ENCODE measurements at places on chromosomes 2 and 18.

GRCh38 chr2:44168681-44169154, at the start of gene PPM1B:
PPM1B (plus strand) TSS chr2:44168875; CDS start chr2:44201200, 32,325 bp downstream.
- no peak for DNase-seq

DNA sequence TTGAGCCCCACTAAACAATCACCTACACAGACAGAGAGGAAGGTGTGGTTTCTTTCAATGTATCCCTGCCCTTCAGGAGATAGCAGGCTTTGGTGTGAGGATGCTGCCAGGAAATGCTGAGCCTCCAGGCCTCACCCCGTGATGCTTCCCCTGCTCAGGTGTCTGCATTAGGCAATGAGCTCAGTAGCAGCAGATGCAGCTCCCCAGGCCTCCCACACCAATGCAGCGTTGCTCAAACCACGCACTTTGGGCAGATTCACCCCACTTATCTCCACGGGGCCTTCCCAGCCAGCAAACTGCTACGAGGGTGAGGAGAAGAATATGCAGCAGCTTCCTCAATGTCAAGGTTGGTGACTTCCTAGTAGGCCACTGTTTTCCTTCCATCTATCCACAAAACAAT, 229.3 kb upstream of the PXDN start:
- DNase-seq: no peak

DNA sequence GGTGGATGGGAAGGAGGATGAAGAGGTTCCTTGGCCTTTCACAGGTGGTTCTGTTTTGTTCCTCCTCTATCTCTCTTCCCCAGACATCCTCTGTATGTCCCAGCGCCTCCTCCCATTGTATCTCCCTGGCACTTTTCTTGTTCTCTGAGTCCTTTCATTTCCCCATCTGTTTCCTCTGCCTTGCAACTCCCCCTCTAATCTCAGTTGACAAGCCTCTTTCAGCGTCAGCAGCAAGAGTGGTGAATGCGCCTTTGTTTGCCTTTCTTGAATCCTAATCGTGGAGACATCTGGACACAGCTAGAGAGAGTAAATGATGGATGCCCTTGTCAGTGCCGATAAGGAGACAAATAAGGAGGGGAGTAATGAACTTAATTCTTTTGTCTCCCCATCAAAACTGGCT, 167.0 kb downstream of the NDUFA10 start:
- DNase-seq: no peak

DNA sequence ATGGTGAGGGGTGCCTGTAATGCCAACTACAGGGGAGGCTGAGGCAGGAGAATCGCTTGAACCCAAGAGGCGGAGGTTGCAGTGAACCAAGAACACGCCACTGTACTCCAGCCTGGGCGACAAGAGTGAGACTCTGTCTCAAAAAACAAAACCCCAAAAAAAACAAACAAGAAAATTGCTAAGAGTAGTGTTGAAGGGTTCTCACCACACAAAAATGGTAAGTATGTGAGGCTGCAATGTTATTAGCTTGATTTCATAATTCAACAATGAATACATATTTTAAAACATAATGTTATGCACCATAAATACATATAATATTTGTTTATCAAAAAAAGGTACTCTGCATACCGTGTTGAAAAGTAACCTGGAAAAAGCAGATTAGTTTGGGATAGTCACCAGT, 45.8 kb downstream of the PSMG2 start:
- DNase-seq: no peak

DNA sequence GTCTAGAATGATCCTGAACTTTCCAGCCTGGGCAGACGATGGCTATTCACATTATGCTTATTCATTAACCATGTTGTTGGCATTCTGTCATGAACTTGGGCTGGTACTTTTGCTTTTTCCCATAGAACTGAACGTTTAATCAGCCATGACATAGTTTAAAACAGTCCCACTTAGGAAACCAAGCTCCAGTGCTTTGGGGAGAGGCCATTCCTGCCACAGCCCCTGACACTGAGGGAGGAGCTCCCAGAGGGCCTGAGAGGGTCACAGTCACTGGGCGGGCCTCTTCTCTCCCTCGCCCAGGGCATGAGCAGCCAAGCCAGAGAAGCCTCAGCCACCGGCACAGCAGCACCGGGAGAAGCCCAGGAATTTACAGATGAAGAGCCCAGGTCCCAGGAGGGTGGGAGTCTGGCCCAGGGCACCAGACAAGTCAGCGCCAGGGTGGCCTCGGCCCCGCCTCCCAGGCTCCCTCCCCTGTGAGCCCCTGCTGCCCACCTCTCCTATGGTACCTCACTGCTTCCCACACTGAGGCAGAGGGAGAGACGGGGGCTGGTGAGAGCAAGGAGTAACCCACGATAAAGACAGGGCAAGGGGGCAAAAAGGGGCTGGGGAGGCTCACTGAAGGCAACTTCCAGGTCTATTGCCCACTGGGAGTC, 33.6 kb downstream of the MAL start:
- peak; percentile 45 for DNase-seq

DNA sequence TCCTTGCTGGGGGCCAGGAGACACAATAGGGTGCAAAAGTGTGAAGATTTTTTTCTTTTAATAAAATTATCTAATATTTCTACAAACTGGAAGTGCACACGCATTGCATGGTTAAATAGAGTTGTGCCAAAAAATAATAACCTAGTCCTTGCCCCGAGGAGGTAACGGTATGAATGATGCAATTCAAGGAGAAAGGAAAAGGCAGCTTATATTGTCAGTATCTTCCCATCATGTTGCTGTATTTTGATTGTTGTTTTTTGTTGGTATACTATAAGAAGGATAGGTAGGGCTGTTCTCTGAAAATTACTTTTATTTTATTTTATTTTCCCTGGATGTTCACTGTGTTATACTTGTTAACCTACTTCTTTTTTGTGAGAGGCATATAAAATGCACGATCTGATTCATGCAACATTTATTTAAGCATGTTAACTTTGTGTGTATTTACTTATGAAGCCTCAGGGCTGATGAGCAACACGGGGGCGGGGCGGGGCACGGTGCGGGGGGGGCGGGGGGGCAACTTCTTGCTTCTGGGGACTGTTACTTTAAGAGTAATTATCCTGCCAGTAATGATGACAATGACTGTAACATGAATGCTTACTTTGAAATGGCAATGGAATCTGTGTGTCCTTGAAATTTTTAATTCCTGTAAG, 118.6 kb downstream of the AQP4 start:
- DNase-seq: no peak

GRCh38 chr2:118443596-118443995, 355.3 kb downstream of the INSIG2 start:
- no peak for DNase-seq

GRCh38 chr2:73451263-73451972, 65.8 kb downstream of the ALMS1 start:
- DNase-seq: no peak

GRCh38 chr18:36406805-36407204, 109.3 kb downstream of the FHOD3 start:
- DNase-seq: no peak

DNA sequence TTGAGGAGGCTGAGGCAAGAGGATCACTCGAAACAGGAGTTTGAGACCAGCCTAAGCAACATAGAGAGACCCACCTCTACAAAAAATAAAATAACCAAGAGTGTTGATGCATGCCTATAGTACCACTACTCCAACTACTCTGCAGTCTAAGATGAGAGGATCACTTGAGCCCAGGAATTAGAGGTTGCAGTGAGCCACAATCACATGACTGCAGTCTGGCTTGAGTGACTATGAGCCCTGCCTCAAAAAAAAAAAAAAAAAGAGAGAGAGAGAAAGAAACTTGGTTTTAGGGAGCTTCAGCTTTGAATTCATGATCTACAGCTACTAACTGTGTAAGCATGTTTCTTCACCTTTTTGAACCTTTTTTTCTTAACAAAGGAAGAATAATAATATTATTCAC, 119.9 kb downstream of the HNMT start:
- DNase-seq: no peak

- DNase-seq: no peak
These were observed 117.0 kb downstream of the GRB14 start for GRCh38 chr2:164504253-164504652.

DNA sequence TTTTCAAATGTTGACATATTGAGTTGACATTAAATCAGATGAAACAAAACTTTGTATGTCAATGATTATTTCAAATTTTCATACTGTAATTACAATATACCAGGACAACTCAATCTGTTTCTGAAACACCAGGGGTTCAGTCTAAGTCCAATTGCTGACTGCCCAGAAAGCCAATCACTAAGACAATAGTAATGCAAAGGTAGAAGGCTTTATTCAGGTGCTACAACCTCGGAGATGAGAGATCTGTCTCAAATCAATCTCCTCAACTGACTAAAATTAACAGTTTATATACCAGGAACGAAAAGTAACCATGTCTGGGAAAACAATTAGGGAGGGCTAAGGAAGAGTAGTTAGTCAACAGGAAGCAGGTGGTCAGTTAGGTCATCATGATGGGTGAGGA, 1400.4 kb downstream of the SUCLG1 start:
- DNase-seq: no peak

DNA sequence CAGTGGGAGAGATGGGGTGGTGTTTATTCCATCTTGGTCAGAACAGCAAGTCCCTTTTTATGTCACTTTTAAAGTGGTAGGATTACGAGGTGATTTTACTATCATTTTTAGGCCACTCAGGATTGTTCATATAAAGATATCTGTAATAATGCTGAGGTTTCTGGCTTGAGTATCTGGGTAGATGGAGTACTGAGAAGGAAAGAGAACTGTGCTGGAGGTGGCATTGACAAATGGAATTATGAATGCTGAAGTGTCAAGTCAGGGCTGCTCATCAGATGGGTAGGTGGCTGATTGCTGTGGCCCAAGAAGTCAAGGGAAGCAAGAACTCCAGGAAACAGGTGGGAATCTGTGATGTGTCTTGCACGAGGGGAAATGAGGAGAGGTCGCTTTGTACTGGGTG, 85.3 kb upstream of the MGAT4A start:
- DNase-seq: no peak

DNA sequence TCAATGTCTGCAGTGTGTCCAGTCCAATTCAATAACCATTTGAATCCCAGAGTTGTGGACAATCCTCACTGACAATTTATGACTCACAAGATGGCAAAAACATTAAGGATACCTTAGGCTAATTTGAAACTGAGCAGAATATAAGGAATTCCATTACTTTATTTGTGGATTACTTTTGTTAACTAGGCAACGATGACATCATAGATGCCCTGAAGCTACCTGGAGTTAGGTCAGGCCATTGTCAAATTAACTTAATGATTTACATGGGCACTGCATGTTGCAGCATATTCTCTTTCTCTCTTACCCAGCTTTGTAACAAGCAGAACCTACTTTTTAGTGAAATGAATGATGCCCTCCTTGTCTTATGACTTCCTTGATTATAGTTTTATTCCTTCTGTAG, 100.0 kb upstream of the CDCA7 start:
- no peak for DNase-seq

- no peak for DNase-seq
These were observed 74.9 kb upstream of the PELI1 start for GRCh38 chr2:64219149-64219548.

DNA sequence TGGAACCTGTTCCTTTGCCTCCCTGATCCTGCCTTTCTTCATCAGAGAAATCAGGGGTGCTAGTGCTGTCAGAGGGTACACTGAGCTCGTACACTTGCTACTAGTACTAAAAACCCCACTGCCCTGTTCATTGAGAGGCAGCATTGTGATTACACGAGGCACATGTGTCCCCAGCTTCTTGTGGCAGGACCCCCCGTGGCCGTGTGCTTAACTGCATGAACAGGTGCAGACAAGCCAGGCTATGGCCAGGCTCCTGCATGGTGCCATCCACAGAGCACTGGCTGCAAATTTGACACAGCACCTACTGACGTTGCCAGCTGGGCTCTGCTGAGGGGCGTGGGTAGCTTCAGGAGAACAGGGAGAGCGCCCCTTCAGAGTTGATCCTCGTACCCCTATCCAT, 248.4 kb downstream of the GLI2 start:
- no peak for DNase-seq

GRCh38 chr18:27616324-27616723, 431.2 kb upstream of the CHST9 start:
- no peak for DNase-seq

DNA sequence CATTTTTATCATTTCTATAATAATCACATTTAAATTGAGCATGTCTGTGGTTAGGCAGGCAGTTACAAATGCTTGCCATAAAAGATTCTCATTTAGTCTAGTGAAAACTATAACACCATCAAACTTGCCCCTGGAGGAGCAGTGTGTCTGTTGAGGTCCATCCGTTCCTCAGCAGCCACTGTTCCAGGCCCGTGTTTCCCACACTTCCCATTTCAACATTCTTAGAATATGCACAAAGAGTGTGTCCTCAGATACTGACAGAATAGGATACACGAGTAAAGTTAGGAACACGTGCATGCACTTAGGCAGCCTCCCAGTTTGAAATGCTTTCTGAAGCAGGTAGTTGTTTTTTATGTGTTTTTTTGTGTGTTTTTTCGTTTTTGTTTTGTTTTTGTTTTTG, 39.9 kb downstream of the NCK2 start:
- DNase-seq: no peak

- no peak for DNase-seq
These were observed 118.7 kb downstream of the NUP35 start for GRCh38 chr2:183242937-183243336.

GRCh38 chr2:110812726-110813645, 80.6 kb downstream of the ACOXL start:
- no peak for DNase-seq

GRCh38 chr2:72134997-72135800, 12.5 kb downstream of the CYP26B1 start:
- no peak for DNase-seq

DNA sequence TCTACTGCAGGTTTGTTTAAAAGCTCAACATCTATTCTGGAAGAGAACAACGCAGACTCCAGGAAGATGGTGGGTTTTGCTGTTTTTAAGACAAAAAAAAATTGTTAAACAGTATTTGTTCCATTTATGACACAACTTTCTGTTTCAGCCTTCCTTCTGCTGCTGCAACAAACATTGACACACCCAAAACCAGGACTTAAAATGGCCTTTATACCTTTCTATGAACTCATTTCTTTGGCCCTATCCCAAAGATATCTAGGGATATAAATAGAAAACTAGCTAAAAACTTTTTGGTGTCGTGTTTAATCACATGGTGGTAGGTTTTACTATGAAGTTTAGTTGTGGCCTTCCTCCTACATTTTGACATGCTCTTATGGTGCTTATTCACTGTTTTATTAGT, 964 bp upstream of the GALNT3 start:
- no peak for DNase-seq

DNA sequence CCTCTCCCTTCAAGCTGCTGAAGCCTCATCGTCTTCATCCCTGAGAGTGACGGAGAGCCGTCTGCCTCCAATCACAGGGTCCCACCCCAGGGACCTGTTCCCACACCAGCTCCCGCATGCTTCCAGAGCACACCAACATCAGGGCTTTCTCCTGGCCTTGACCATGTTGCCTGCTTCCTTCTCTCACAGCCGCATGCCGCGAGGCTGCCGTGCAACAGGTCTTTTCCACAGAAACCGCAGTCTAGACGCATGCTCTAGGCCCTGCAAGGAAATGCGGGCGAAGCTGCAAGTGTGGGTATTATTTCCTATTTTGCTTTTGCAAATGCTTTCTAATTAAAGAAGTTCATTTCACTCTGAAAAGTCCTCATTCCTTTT, 277.8 kb downstream of the EIPR1 start:
- DNase-seq: no peak

Measured in activated naive CD4-positive, alpha-beta T cell treated with anti-CD3 and anti-CD28 coated beads, Interleukin-2, amount 50 U/mL, for 72 hours (primary cell).